Stimulated activated CD8-positive, alpha-beta memory T cell treated with anti-CD3 and anti-CD28 coated beads, Interleukin-2, amount 100 ng/mL, for 1 hour (primary cell): ENCODE measurements at places on chromosomes 1 and 21.

- DNase-seq, result no peak
Observed at GRCh38 chr1:66253330-66253921, 280.5 kb upstream of the SGIP1 start.

DNA sequence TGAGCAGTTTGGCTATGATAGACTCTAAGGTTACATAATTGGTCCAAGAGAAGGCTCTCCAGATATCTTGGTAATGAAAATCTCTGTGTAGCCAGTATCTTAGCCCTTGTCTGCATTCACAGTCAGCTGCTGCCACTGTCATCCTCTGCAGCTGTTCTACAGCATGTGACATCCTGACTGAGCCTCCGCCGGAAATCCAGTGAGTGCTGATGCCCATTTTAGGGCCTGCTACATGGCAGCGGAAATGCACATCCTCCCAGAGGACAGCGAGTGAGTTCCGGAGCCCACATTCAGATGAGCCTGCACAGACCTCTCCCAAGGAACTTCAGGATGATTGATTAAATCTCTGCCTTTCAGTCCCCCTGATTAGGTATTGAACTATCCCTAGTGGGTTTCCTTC is 237.1 kb downstream of the HHIPL2 start:
- DNase-seq, result no peak

- DNase-seq, result no peak
Observed at GRCh38 chr1:198679535-198680173, 40.8 kb downstream of the PTPRC start.

GRCh38 chr1:43729816-43730463 is 22.6 kb downstream of the ST3GAL3 start:
- DNase-seq, result no peak

- DNase-seq, result no peak
Observed at GRCh38 chr1:54581621-54582035, 33.6 kb downstream of the ACOT11 start.

GRCh38 chr1:54239631-54240031 is 39.7 kb downstream of the MRPL37 start:
- no peak for DNase-seq

DNA sequence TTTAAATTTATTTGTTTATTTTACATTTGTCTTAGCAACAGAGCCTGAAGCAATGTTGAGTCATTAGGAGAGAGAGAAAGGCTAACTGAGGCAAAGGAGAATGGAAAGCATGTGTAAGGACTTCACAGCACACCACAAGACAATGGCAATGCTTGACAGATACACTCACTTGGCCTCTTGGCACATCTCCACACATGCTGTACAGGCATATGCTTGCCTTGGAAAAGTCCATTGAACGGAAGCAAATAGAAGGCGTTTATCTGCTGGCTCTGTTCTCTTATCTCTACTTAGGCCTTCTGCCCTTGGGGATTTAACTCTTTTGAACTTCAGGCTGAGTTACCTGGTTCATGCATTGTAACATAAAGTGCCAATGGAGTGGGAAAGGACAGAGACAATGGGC is 262.2 kb upstream of the POU3F1 start:
- DNase-seq, result no peak

DNA sequence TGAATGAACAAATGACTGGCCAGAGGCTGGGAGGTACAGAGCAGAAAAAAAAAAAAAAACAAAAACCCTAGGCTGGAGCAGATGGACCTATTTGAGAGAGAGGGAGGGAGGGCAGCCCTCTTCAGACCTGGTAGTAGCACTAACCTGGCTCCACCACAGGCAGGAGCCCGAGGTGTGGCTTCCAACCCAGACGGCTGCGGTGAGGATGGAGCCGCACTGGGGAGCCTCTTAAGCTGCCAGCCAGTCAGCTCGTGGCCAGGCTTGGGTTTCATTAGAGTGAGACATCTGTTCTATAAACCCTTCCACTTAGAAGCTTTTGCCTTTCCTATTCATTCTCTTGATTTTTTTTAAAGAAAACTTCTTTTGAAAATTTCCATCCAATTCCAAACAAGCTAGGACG is 16.8 kb downstream of the LGR6 start:
- DNase-seq, result no peak

DNA sequence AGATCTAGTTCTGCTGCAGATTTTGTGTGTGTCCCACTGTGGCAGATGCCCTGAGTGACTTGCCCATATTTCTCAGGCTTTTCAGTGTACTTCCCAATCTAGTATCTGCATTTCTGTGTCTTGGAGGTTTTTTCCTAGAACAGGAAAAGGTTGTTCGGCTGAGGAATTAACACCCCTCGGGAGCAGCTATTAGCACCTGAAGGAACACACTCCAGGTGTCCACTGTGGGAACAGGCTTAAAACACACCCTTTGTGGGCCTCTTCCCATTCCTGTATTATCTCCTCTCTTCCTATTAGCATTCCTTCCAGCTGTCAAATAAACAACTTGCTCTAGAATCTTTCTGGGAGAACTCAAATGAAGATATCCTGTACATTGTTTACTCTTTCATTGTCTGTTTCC is 178.3 kb downstream of the HMCN1 start:
- DNase-seq, result no peak
